ENCODE measurements at places on chromosomes 16 and 17.

DNA sequence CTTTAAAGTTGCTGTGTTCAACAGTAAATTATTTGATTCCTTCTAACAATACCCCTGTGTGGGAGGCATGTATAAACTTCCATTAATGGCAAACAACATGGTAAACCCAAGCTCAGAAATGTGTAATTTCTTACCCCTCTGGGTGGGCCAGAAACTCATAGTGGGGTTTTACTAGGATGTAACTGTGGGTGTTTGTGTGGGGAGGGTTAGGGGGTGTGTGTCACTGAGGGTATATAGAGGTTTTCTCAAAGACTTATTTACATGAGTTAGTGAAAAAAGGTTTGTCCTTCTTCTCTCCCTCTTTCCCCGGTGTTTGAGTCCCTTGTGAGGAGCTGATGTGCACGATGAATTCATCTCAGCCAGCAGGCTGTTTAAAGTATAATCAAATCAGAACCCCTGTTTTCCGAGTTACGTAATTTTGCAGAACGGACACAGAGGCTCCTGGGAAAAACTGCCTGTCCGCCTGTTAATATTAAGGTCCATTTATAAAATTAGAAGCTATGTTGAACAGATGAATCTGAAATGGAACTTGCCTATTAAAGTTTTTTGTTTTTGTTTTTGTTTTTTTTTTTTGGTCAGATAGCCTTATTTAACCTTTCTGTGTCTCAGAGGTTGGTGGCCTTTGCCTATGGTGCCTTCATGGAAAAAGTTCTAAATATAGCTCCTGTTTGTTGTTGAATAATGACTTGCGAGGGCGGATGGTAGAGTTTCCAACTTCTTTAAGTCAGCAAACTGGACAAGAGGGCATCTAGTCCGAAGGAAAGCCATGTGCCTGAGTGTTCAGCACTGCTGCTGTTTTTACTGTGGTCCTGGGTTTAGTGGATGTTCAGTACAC, 73.3 kb downstream of the MSI2 start:
- DNase-seq, result no peak

DNA sequence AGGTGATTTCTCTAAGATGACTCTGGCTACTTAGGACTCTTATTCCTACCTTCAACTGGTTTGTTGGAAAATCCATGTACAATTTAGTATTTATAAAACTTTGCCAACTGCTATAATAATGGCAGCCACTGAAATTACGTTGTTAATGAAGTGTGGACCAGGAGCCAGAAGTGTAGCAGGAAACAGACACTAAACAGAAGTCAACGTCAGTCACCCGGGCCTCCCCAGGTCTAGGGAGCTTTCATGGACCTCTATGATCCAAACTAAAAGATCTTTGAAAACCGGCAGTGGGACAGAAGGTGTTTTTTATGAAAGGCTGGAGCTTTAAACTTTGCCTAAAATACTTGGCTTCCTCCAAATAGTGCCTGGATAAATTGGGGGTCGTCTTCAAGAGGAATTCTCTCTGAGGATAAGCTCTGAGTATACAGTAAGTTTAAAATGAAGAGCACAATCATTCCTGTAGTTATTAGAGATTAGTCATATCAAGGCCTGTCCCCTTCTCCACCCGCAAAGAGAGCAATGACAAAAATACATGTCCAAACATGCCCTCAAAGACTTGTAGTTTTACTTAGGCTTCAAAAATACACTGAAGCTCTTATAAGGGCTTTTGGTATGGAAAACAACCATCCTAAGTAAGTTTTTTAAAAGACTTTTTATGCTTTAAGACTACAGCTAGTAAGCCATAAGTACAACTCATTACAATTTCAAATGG, 34.6 kb downstream of the DCUN1D3 start:
- no peak for DNase-seq

DNA sequence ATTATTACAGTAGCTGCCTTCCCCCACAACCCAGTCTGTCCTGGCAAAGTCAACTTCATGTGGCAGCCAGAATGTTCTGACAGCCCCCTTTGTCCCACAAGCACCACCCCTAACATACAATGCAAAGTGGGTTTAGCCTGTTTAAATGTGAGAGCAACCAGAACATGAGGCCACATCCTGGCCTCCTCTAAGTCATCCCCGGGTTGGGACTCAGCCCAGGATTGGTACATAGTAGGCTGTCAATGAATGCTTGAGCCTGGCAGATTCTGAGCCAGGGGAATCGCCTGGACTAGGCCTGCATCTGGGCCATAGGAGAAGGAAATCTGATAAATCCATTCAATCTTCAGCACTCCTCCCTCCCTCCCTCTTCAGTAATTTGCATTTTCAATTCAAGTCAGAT, 4.3 kb upstream of the ITGA3 start:
- no peak for DNase-seq

DNA sequence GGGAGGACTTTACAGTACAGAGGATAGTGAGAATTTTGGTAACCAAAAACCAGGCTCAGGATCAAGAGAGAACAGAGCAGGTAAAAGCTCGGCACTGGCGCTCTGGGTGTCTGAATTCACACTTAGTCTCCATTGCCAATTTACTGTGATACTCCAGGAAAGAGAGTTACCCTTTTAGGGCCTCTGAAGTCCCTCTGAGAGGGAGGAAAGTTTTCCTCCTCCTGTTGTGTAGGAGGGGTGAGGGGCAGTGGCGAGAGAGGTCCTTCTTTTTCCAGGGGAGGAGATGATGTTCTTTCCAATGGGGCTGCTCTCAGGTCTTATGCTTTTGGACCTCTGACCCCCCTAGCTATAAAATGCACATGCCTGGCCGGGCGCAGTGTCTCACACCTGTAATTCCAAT, 5.4 kb upstream of the TNS4 start:
- no peak for DNase-seq
